Activated T-cell treated with anti-CD3 and anti-CD28 coated beads, Interleukin-2, amount 50 U/mL, for 72 hours (primary cell): ENCODE measurements at places on chromosomes 7 and 10. TPM values are rescaled to one million over a fixed set of nuclear protein-coding genes. Genes with fewer than 3 reads are reported as not detected.

The CPN1 gene
- not detected for total RNA-seq

The COL26A1 gene
- not detected for total RNA-seq

The TFEC gene
- total RNA-seq: 0.44 TPM

The TEX47 gene
- not detected for total RNA-seq

The FXYD4 gene
- total RNA-seq: not detected

The PTER gene
- total RNA-seq: 25.7 TPM
